Dermis blood vessel endothelial cell (primary cell): ENCODE measurements at places on chromosomes 2 and 18.

DNA sequence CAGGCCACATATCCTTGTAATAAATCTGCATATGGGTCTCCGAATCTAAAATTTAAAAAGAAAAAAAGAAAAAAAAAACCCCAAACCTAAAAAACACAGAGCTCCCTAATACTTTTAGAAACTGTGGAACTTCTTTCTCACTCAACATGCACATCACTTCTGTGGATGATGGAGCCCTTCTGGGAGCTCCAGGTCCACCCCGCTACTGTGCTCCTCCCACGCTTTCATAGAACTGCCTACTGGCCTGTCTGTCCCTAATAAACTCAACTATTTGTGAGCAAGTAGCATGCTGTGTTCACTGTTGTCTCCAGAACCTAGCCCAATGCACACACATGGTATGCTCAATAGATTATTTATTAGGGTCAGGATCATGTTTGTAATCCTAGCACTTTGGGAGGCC lies 83.1 kb upstream of the FZD5 start:
- DNase-seq, result no peak

- no peak for DNase-seq
These were observed 19.2 kb downstream of the CTDP1 start for GRCh38 chr18:79698668-79699335.

DNA sequence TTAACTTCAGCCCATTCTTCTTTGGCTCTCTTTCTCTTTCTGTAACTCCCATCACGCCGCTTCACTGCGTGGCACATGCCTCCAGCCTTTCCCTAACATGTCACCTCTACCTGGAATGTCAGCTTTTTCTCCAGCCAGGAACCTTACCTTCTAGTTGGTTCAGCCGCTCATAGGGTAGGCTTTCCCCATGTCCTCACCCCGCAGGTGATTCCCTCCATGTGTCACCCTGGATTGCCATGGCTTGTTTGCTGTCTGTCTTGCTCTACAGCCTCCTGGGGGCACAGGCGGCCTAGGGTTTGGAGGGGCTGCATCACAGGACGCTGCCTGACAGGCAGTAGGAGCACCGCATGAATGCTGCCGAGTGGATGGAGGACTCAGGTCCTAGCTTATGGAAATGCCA lies 39.2 kb downstream of the ARHGEF4 start:
- DNase-seq, result no peak

DNA sequence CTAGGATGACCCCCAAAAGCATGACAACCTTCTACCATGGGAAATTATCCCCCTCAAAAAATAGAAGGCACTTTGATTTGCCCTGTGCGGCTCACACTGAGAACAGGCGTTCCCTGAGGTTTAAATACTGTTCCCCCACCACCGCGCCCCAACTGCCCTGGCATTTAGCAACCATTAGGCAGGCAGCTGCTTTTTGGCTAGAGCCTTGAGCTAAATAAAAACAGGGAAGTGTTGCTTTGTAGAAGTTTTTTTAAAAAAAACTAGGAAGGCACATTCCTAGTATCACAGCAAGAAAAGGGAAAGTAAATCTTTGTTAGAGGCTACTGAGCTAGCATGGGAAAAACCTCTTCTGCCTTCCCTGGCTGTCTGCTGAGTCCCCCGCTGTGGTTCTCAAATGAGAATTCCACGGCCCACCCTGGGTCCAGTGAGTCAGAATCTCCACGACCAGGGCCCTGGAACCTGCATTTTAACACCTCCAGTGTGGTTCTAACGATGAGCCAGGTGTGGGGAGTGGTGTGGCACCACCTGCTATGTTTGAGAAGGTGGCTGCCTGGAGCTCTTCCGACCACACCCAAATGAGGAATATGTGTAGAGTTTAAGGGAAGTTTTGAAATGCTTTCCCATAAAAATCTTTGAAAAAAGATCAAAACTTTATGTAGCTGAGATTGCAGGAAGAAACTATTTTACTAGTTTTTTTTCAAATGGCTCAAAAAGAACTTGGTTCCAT lies 66.4 kb downstream of the VIT start:
- no peak for DNase-seq

DNA sequence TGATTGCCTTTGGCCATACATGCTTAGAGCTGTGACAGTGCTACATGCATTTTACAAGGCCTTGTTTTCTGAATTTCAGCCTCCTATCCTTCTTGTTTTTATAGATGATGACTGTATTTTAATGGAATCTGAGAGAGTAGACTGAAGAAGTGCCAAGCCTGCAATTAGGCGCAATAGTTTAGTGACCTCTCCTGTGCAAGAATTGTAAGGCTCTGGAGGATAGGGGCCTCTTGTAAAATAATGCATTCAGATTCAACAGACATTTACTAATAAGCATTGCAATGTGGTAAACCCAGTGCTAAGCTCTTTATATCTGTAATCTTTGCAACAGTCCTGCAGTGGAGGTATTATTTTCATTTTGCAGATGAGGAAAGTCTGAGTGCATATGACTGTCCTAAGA lies 105.5 kb downstream of the TDRD15 start:
- DNase-seq, result no peak

DNA sequence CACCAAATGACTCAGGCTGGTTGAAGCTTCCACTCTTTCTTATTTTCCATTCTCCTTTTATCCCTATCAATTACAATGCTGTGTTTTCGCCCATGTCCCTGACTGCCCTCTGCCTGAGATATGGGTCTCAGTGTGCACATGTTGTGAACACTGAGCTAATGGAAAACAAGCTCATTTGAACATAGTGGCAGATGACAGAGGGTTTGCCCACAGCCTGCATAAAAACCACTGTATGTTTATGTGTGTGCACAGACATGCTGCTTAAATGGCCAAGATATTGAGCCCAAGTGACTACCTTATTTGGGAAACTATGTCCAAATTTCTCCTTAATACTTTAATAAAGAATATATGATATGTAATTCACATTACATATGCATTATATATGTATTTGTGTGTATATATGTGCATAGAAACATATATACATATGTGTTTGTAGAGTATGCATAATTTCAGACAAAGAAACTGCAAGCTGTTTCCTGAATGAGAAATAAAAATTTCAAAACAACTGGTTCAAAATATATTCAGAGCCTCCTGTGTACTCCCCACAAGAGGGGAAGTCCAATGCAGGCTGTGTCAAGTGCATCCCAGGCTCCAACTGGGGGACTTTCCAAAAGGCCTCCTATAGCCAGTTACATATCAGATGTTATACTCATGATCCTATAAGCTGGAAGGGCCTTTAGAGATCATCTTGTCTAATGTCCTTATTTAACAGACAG lies 92.7 kb upstream of the CD302 start:
- no peak for DNase-seq

- DNase-seq, result no peak
These were observed 720.3 kb downstream of the GALR1 start for GRCh38 chr18:77969972-77970371.

DNA sequence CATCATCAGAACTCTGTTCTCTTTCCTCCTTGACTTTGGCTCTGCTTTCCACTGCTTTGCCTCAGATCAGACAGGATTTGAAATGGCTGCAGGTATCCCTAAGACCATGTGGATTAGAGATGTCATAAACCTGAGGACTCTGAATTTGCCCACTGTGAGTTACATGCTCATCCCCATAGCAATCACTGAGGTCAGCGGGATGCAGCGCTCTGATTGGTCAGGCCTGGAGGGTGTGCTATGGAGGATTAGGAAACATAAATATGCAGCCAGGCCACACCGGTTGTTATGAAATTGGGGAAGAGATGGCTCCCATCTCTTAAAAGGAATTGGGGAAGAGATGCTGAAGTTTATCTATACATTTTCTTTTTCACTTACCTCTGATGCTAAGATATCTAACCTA lies 73.7 kb upstream of the DNAJC10 start:
- peak; percentile 69 for DNase-seq

DNA sequence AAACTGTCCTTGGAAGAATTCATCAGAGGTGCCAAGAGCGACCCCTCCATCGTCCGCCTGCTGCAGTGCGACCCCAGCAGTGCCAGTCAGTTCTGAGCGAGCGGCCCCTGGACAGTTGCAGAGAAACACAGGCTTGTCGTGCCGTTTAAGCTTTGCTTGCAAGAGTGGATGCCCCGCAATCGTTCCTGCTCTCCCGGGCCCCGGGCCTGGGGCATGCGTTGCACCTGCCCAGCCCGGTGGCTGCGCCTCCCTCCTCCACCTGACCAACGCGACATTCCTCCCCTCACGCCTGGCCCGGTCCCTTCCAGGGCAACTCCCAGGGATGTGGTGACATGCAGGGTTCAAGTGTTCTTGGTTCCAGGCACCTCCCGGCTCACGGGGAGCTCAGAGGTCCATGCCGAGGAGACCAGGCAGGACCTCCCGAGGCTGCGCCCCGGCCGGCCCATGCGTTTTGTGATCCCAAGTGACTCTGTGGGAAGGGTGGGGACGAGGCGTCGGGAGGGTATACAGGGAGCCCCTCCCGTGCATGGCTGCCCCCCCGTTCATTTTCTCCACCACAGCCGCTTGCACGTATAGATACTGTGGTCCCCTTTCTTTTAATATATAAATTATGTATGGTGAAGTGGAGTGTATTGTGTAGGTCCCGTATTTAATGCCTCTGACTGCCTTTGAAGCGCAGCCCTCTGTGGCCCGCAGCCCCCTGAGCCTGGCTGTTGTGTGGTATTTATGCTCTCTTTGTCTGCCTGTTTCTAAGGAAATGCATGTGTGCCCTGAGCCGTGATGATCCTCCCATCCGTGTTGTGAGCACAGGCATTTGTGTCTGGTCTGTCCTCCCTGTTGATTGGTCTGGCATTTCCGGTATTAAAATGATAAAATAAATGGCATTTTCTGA lies 21.2 kb downstream of the ODC1 start:
- DNase-seq, result no peak

GRCh38 chr2:16120591-16121180 lies 180.3 kb downstream of the MYCN start:
- no peak for DNase-seq

GRCh38 chr2:55772109-55772980 lies 78.7 kb upstream of the PNPT1 start:
- DNase-seq, result peak; percentile 70

- no peak for DNase-seq
These were observed 921.4 kb upstream of the LRATD1 start for GRCh38 chr2:13711154-13711553.

GRCh38 chr2:7379799-7380198 lies 462.6 kb downstream of the RNF144A start:
- no peak for DNase-seq

- no peak for DNase-seq
These were observed 22.9 kb upstream of the DARS1 start for GRCh38 chr2:136008205-136008865.

DNA sequence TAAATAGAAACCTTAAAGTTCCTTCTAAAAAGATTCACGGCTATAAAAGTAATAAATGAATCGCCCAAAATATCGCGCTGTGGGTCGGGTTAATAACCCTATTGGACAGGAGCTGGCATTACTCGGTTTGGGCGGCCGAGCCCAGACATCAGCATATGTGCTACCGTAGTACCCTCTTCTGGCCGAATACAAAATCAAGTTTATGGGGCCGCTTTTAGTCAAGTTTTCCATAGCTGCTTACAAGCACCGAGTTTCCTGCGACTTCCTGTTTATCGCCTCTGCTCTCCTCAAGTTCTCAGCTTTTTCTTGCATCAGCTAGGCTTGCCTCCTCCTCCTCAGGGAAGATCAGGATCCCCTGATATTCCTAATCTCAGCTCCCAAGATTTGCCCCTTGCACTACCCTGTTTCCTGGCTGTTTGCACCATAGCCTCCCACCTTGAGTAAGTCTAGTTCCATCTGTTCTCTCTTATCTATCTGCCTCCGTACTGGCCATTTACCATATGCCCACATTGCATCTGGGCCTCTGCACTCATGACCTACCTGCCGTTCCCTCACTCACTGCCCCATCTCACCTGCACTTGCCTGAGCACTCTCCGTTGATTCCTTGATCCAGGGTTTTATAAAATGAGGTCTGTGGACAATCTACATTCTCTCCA lies 56.1 kb downstream of the SLC35F5 start:
- DNase-seq, result peak; percentile 34

DNA sequence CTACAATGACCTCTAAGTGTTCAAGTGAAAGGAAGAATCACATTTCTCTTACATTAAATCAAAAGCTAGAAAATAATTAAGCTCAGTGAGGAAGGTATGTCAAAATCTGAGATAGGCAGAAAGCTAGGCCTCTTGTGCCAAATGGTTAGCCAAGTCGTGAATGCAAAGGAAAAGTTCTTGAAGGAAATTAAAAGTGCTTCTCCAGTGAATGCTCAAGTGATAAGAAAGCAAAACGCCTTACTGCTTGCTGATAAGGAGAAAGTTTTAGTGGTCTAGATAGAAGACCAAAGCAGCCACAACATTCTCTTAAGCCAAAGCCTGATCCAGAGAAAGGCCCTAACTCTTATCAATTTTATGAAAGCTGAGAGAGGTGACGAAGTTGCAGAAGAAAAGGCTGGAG lies 932.3 kb upstream of the ACVR2A start:
- no peak for DNase-seq

- peak; percentile 28 for DNase-seq
These were observed 4.8 kb upstream of the ID2 start for GRCh38 chr2:8676921-8677645.

DNA sequence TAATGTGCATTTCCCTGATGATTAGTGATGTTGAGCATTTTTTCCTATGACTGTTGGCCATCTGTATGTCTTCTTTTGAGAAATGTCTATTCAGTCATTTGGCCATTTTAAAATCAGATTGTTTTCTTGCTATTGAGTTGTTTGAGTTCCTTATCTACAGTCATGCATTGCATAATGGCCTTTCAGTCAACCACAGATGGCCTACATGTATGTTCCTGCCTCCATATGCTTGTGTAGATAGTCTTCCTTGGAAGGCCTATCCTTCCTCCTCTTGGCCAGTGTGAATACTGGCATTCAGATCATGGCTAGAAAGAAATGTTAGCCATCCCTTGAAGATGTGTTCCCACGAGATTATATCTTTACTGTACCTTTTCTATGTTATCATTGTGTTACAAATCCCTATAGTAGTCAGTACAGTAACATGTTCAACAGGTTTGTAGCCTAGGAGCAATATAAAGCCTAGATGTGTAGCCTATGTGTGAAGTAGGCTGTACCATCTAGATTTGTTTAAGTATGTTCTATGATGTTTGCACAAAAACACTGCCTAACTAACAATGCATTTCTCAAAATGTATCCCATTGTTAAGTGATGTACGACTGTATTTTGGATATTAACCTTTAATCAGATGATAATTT lies 65.6 kb upstream of the CD302 start:
- DNase-seq, result no peak

DNA sequence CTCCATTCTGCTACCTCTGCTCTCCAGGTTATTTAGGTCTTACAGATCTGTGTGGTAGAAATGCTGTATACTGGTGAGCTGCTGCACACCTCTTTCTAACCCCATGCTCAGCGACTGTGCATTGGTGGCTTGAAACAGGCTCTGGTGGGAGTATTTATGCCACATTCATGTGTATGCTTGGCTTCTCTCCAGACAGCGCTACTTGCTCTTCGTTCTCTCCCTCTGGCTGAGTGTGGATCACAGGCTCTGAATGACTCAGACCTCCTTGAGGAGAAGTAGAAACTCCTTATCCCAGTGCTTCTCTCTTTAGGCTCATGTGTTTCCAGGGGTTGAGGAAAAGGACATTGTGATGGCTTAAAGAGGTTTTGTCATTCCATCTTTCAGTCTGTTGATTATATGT lies 54.9 kb downstream of the FHOD3 start:
- DNase-seq, result no peak
